ENCODE measurements at places on chromosomes 13 and 19.

- no peak for DNase-seq
- no peaks in the 10 kb centered on the region for H3K27me3 ChIP-seq
- no peak overlapping the region for H3K27ac ChIP-seq
- no peaks in the 10 kb centered on the region for H3K4me1 ChIP-seq
These were observed 398.3 kb downstream of the RFC3 start for GRCh38 chr13:34216256-34216655.

DNA sequence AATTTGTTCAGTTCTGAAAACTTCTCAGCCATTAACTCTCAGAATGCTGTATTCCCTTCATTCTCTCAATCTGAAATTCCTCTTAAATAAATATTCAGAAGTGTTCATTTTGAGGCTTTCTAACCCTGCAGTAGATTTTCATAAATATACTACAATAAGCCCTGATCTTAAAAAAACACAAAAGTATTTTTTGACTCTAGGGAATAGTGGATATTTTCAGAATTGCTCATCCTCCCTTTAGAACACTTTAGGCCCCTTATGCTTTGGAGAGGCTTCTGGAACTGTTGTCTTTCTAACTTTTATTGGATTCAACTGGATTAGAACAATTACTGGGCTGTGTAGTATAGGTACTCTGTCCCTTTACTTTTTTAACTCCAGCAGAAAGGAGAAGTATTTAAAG lies 1662.6 kb upstream of the MIR17HG start:
- peaks cover 9% of the 10 kb centered on the region for H3K4me1 ChIP-seq
- H3K36me3 ChIP-seq: no peaks in the 10 kb centered on the region
- no peak for DNase-seq
- no peaks in the 10 kb centered on the region for H3K27me3 ChIP-seq
- no peak overlapping the region for H3K4me3 ChIP-seq

- DNase-seq: peak; percentile 84
- H3K36me3 ChIP-seq: no peaks in the 10 kb centered on the region
- H3K27ac ChIP-seq: no peak overlapping the region
These were observed 6.0 kb downstream of the TEKTIP1 start for GRCh38 chr19:3544742-3545668.

DNA sequence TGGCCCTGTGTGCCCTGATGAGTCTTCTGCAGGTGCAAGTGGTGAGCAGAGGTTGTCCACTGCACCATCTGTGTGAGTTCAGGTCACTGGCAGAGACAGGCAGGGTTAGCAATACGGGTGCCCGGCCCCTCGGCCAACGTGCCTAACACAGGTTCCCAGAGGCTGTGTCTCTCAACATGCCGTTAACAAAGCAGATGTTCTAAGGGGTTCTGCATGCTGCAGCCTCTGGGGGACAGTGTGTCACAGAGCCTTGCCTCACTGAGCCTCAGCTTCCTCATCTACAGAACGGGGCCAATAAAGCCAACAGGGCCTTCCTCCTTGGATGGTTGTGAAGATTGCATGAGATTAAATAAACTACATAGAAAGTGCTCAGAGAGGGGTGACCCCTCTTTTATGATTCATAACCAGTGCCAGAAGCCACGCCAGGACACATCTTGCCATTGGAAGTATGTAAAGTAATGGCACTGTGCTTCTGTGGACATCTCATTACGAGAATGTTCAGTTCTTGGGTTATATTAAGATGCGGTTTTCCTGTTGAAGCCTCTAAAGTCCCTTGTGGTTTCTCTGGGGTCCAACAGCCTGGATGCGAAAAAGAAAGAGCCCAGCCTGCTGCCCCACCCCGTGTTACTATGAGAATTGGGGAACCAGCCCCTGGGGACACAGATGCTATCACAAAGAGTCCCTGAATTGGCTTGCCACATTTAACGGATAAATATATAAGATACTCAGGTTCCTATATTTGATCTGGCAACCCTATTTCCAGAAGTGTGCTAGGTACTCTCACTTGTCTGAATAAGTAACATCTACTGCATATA lies 11.2 kb upstream of the ARHGEF18 start:
- no peaks in the 10 kb centered on the region for H3K27me3 ChIP-seq
- no peak for DNase-seq
- no peak overlapping the region for H3K4me3 ChIP-seq

- H3K36me3 ChIP-seq: no peaks in the 10 kb centered on the region
- no peaks in the 10 kb centered on the region for H3K4me1 ChIP-seq
These were observed 857 bp downstream of the IER2 start for GRCh38 chr19:13150931-13151604.

DNA sequence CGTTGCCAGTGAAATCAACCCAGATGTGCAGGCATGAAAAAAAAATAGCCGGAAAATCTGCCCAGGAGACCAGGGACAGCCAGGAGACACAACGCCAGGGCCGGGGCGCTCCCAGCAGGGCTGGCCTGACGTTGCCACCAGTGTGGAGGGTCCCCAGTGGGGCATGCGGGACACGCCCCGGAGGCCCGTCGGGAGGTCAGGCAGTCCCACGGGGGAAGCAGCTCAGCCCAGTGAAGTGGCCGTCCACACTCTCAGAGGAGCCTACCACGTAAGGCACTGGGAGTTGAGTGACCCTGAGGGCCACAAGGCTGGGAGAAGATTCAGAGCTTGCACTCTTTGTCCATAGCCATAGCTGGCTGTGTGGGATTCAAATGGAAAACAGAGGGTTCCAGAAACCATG lies 53.2 kb upstream of the GAS6 start:
- H3K27me3 ChIP-seq: no peaks in the 10 kb centered on the region
- no peak overlapping the region for H3K27ac ChIP-seq
- no peaks in the 10 kb centered on the region for H3K4me1 ChIP-seq
- no peak overlapping the region for H3K4me3 ChIP-seq
- DNase-seq: no peak
- no peaks in the 10 kb centered on the region for H3K36me3 ChIP-seq

DNA sequence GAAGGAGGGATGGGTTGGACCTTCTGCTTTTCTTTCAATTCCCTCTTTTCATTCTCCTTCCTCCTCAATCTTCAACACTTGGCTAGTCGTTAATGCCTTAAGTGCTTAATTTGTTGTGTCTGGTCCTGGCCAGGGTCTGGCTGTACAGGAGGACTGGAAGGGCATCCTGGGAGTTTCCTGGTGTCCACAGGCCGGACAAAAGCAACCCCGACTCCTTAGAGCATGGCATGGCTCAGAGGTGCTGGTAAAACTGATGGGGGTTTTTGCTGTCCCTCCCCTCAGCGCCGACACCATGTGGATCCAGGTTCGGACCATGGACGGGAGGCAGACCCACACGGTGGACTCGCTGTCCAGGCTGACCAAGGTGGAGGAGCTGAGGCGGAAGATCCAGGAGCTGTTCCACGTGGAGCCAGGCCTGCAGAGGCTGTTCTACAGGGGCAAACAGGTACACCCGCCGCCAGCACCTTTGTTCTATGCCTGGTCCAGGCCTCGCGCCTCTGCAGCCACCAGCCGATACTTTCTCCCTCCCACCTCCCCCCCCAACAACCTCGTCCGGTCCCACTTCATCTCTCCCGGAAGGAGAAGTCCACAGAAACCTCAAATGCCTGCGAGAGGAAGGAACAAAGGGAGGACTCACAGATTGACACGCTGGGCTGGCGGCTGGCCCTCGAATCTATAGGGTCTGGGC lies 1.4 kb downstream of the UHRF1 start:
- no peaks in the 10 kb centered on the region for H3K36me3 ChIP-seq
- no peaks in the 10 kb centered on the region for H3K27me3 ChIP-seq
- no peak overlapping the region for H3K27ac ChIP-seq
- H3K4me1 ChIP-seq: no peaks in the 10 kb centered on the region

DNA sequence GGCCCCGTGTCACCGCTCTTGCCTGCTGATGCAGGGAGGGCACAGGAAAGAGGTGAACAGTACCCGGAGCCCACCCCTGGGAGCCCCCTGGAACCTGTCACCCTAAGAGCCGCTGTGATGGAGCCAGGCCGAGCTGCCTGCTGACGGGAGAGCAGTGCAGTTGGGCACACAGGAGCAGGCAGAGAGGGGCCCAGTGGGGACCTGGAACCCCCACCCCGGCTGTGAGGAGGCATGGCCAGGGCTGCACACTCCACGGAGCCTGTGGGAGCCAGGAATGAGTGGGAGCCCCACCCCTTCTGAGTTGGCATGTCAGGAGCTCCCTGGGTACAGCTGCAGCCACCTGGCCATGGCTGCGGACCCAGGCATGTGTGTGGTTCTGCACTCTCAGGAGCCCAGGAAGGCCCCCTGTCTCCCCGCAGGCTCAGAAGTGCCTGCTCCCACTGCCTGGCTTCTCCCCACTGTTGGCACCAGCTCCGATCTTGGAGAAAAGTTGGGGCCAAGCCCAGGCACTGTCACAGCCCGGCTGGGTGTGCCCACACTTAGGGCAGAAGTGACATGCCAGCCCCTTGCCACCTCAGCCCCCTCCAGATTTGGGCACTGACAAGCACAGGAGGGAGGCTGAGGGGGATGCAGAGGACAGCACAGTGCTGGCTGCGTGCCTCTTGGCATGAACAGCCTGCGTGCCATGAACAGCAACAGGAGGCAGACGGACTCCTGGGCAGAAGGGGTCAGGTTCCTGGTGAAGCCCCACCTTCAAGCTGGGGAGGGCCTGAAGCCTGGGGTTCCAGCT lies 6.3 kb downstream of the CFAP97D2 start:
- no peak overlapping the region for H3K27ac ChIP-seq
- no peaks in the 10 kb centered on the region for H3K36me3 ChIP-seq
- DNase-seq: no peak

- no peak overlapping the region for H3K27ac ChIP-seq
- DNase-seq: no peak
- no peaks in the 10 kb centered on the region for H3K27me3 ChIP-seq
- peaks cover 2% of the 10 kb centered on the region for H3K36me3 ChIP-seq
These were observed 36.1 kb downstream of the PLEKHJ1 start for GRCh38 chr19:2199861-2200623.

DNA sequence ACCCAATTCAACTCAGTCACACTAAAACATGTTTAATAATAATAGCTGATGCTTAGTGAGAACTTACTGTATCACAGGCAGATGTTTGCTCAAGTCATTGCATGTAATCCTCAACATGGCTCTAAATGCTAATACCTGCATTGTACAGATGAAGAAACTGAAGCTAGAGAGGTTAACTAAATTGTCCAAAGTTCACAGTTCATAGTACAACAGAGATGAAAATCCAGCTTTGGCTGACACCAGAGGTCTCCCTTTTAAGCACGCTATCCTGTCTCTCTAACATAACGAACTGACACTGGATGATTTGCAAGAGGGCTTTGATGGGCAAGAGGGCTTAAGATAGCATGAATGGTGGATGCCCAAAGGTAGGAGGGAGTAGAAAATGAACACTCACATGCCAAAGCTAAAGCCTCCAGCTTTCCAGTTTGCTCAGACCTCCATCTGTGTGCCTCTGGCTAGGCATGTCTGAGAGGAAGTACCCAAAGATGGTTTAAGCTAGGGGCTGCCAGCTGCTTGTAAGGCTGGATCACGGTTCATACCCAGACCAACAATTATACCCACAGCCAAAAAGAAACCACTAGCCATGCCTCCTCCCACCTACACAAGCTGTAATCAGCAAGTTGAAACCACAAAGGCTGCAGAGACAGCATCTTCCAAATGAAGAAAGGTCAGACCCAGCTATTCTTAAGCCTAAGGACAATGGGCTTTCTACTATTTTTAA lies 196.9 kb upstream of the UBL3 start:
- H3K4me1 ChIP-seq: no peaks in the 10 kb centered on the region
- DNase-seq: no peak
- no peak overlapping the region for H3K4me3 ChIP-seq
- no peaks in the 10 kb centered on the region for H3K36me3 ChIP-seq
- H3K27ac ChIP-seq: no peak overlapping the region

- DNase-seq: no peak
- no peaks in the 10 kb centered on the region for H3K27me3 ChIP-seq
- no peaks in the 10 kb centered on the region for H3K36me3 ChIP-seq
- no peaks in the 10 kb centered on the region for H3K4me1 ChIP-seq
- no peak within 1 kb of the TSS for H3K27ac ChIP-seq
- H3K4me3 ChIP-seq: no peak within 1 kb of the TSS
These were observed at the start of gene OR7C2 for GRCh38 chr19:14941189-14941588. TSS of gene OR7C2 (plus strand) at chr19:14941489. CDS start at chr19:14941489, 0 bp downstream.

- no peaks in the 10 kb centered on the region for H3K36me3 ChIP-seq
- no peak for DNase-seq
- H3K4me1 ChIP-seq: peaks cover 1% of the 10 kb centered on the region
- no peak overlapping the region for H3K4me3 ChIP-seq
- no peaks in the 10 kb centered on the region for H3K27me3 ChIP-seq
These were observed 6.8 kb upstream of the UBE2L5 start for GRCh38 chr13:30415430-30416030.

GRCh38 chr13:39249982-39250381 lies 211.7 kb downstream of the NHLRC3 start:
- no peak for DNase-seq
- H3K36me3 ChIP-seq: no peaks in the 10 kb centered on the region
- H3K27me3 ChIP-seq: no peaks in the 10 kb centered on the region
- no peaks in the 10 kb centered on the region for H3K4me1 ChIP-seq
- H3K27ac ChIP-seq: no peak overlapping the region

Measured in kidney (tissue), 22 donors.